ENCODE measurements at places on chromosomes 6 and 20.

GRCh38 chr6:134309227-134309626 lies 8.7 kb downstream of the SGK1 start:
- DNase-seq = no peak

DNA sequence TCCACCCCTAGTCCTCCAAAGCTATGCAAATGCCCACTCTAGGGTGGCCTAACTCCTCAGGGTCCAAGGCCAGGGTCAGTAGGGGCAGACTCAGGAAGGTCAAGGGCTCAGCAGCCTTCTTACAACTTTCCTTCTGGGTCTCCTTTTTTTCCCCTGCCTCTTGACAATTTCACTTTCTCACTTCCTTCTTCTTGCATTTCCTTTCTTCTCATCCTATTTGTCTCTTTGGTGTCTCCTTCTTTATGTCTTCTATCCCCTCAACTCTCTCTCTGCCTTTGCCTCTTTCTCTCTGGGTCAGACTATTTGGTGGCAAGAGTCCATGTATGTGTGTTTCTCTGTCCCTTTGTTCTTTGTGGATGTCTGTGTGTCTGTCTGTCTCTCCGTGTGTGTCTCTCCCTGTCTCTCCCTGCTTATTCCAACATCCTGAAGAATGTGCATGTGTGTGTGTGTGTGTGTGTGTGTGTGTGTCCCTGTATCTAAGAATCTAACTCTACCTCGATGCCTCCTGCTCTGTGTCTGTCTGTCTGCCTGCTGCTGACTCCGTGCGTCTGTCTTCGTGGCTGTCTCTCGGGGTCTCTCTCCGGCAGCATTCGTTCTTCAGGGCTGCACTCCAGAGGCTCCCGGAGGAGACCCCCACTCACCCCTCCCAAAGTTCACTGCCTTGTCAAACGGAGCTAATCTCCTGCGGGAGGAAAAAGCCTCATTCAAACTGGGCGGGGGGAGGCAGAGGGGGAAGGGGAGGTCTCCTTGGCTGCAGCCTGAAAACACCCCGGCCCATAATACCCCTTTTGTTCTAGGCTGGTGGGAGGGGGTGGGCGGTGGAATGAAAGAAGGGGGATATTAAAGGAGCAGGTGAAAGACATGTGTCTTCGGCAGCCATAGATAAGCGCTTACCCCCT lies 51.7 kb upstream of the FOXP4 start:
- DNase-seq = no peak

DNA sequence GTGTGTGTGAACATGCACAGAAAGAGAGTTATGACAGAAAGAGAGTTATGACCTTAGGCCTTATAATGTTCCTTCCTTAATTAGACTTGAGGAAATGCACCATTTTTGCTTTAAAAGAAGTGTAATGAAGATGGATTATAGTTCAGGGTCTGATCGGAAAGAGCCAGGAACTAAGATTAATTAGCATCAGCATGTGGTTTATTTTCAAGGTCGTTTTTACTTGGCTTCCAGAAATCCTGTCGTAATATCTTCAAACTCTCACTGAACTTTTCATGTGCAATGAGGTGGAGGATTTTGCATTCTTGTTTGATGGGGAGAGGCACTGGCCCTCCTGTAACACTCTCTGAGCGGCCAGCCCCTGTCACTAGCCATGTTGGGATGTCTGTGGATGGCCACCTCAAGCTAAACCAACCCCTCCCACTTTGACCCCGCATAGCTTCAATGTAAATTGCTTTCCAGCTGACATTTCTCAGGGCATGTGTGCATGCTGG lies 116.8 kb downstream of the CDC5L start:
- no peak for DNase-seq

- peak; percentile 73 for DNase-seq
Observed at GRCh38 chr6:159252955-159253508, 83.8 kb downstream of the FNDC1 start.

DNA sequence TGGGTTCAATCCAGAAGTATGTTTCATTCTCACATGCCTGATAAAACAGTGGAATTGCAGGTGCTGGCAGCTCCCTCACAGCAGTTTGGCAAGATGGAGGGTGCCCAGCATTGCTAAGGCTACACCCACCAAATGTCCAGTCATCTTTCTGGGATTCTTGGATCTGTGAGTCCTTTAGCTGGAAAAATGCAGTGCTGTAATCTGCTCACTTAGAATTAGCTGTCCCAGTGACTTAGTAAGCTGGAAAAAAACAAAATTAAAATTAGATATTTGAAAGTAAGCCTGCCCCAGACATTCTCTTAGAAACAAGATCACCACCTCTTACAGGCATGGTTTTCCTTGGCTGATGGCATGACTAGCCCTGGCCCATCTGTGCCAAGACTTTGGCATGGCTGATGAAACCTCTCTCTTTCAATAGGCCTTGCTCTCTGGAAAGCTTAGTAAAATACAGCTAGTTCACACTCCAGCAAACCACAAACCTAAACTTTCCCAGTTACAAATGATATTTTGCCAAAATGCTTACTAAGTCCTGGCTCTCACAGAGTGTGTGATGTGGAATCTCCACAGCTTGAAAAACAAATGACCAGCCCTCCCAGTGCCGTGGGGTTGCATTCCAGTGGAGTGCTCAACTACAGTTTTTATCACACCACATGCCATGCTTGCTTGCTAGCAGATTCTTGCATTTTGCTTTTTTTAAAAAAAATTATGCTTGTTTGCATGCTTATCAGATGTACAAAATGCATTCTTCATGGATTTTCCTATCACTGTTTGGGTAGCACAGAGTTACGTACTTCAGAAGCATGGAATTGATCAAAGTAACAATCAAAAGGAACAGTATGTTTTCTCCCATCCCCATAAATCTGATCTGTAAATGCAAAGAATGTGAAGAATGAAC lies 261.5 kb downstream of the EYA4 start:
- peak; percentile 11 for DNase-seq

DNA sequence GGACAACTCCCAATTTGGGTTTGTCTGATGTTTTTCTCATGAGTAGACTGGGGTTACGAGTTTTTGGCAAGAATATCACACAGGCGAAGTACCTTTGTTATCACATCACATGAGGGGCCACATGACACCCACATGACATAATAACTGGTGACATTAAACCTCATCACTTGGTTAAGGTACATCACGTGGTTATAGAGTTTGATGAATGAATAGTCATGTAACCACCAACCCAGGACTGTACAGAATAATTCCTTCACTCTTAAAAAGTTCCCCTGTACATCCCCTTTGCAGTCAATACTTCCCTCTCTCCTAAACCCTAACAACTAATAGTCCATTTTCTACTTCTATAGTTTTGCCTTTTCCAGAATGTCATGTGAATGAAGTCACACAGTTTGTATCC lies 83.4 kb downstream of the REV3L start:
- no peak for DNase-seq

DNA sequence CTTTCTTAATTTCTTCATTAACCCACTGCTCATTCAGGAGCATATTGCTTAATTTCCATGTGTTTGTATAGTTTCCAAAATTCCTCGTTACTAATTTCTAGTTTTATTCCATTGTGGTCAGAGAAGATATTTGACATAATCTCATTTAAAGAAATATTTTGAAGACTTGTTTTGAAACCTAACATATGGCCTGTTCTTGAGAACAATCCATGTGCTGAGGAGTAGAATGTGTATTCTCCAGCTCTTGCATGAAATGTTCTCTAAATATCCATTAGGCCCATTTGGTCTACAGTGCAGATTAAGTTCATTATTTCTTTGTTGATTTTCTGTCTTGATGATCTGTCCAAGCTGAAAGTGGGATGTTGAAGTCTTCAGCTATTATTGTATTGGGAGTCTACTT lies 251.7 kb downstream of the ALDH8A1 start:
- DNase-seq = no peak

GRCh38 chr6:111200350-111201243 lies 113.3 kb downstream of the SLC16A10 start:
- DNase-seq = no peak

DNA sequence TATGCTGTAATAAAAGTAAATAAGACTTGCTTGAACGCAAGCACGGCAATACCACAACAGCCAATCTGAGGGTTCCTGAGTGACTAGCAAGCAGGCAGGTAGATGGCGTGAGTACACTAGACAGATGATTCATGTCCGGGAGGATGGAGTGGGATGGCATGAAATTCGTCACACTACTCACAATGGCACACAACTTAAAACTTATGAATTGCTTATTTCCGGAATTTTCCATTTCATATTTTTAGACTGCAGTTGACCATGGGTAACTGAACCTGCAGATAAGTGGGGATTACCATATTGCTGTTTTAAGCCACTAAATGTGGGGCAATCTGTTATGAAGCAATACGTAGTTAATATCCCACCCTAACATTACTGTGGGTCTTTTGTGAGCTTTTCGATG lies 93.6 kb upstream of the NFATC2 start:
- DNase-seq = no peak

DNA sequence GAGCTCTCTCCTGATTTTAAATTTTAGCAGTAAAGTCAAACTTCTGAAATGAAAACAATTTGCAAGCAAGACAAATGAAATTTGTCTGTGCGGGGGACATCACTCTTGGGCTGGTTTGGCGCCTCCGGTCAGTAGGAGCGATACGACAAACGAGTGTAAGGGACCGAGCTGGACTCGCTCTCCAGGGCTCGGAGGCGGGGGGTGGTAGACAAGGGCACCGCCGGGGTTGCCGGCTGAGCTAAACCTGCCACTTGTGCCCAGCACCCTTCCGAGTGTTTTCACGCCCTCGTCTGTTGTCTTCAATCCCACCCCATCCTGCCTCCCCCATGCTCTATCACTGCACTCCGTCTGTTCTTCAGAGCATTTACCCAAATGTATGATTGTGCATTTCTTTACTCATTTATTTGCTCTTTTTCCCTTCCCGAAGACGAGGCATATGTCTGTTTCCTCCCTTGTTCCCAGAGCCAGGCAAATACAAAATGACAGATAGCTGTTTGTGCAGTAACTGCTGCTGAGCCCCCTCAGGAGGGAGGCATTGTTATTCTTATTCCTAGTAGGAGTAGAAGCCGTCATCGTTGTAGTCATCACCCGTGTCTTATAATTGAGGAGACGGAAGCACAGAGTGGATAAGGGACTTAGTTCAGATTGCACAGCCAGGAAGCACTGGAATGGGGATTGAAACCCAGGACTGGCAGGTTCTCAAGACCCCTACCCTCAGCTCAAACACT lies 62.8 kb upstream of the APCDD1L start:
- no peak for DNase-seq

GRCh38 chr6:121858310-121858709 lies 422.9 kb downstream of the GJA1 start:
- DNase-seq = no peak

DNA sequence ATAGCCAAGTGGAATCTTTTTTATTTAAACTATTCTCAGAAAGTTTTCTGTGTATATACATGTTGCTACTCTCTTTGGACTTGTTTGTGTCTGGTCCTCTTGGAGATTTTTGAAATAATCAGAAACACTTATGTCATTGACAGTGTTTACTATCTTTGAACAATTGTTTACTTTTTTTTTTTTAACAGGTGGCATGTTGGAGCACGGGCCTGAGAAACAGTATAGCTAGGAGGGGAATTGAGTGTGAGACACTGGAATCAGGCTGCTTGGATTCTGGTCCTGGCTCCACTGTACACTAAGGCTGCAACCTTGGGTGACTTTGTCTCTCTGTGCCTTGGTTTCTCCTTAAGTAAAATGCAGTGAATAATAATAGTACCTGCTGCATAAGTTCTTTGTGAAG lies 279.6 kb downstream of the PRL start:
- no peak for DNase-seq

GRCh38 chr6:21996425-21997118 lies 300.3 kb downstream of the PRL start:
- DNase-seq = peak; percentile 77

GRCh38 chr6:129262661-129263060 lies 379.7 kb downstream of the LAMA2 start:
- no peak for DNase-seq

- DNase-seq = no peak
Observed at GRCh38 chr6:15621203-15622044, 41.4 kb downstream of the DTNBP1 start.

- DNase-seq = no peak
Observed at GRCh38 chr20:24872291-24873024, 76.6 kb upstream of the CST7 start.

- DNase-seq = no peak
Observed at GRCh38 chr6:40176152-40176551, 241.9 kb upstream of the MOCS1 start.

- DNase-seq = no peak
Observed at GRCh38 chr6:106629859-106630163, 433 bp downstream of the QRSL1 start.

GRCh38 chr6:11972806-11973205 lies 39.3 kb upstream of the HIVEP1 start:
- no peak for DNase-seq

- no peak for DNase-seq
Observed at GRCh38 chr20:44727651-44728050, 12.5 kb downstream of the CCN5 start.

DNA sequence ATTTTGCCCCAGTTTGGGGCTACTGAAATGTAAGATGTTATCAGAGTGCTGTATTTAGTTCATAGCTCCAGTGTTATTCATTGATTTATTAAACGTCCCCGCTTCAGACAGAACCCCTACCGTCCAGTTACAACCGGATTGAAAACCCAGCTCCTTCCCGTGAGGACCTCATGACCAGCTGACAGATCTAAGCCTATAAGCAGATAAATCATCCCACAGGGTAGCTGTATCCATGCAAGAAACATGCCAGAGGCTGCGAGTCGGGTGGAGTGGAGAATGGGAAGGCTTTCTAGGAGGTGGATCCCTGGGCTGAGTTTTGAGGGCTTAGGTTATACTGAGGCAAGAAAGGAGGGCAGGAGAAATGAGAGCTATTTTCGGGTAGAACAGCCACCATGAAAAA lies 260.0 kb downstream of the ARID1B start:
- DNase-seq = peak; percentile 85

DNA sequence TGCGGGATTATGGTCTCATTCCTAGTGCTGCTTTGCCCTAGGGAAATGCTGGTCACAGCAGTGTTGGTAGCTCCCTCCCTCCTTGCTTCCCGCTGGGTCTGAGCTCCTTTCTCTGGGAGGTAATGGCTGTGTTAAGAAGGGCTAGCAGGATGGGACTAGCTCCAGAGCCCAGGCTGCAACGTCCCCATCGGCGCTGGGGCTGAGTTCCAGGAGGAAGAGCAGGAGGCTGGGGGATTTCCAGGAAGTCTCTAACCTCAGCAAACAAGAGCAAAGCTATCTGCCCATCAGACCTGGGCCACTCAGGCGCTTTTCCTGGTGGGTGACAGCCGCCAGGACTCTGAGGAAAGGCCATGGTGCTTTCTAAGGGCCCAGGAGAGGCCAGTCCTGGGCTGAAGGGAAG lies 174.2 kb downstream of the DLL1 start:
- no peak for DNase-seq

GRCh38 chr6:158906926-158907325 lies 87.8 kb upstream of the EZR start:
- no peak for DNase-seq

Measured in foreskin melanocyte (primary cell).